ENCODE measurements at places on chromosomes 3 and 15.
A peak's percentile ranks its signal among the peaks of the same experiment; 100 is the strongest.

DNA sequence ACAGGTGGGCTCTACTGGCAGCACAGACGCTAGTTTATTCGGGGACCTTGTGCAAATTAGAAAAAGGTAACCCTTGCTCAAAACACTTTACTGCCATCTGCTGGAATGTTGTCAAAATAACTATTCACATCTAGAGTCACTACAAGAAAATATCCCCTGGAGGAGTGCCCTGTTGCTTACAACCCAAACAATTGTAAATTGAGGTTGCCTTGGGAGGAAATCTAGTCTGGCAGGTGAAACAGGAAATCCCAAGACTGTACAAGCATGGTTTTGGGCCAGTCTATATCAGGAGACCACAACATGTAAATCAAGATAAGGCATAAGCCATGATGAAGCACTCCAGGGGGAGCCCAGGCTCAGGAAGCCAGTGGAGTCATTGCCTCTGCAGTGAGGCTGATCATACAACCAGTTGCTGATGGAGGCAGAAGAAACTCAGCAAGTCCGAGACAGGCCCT, 136.8 kb upstream of the ACP3 start:
- H3K36me3 ChIP-seq, result no peaks in the 10 kb centered on the region
- no peaks in the 10 kb centered on the region for H3K27me3 ChIP-seq
- DNase-seq, result peak; percentile 45

DNA sequence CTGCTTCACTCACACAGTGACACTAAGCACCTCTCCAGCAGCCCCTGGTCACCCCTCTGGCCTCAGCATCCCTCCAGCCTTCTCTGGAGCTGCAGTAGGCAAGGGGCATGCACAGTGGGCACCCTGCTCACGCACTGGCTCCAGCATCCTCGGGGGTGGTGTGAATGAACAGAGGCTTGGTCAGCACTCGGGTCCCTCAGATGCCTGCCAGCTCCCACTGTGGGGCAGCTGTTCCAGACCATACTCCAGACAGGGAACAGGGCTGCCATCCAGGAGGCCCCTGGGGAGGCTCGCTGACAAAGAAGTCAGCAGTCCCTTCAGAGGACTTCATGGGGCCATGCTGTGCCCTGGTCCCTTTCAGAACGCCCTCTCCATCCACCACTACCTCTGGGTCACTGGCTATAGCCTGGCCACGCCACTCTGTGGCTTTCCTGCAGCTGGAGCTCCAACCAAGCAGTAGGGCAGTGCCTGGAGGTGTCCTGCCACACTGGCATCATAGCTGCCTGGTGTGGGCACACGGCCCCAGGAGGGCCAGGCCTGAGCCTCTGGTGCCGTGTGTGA, 26.3 kb downstream of the ALS2CL start:
- no peak overlapping the region for H3K4me3 ChIP-seq
- no peak for DNase-seq
- H3K27me3 ChIP-seq, result no peaks in the 10 kb centered on the region
- no peak overlapping the region for H3K27ac ChIP-seq

DNA sequence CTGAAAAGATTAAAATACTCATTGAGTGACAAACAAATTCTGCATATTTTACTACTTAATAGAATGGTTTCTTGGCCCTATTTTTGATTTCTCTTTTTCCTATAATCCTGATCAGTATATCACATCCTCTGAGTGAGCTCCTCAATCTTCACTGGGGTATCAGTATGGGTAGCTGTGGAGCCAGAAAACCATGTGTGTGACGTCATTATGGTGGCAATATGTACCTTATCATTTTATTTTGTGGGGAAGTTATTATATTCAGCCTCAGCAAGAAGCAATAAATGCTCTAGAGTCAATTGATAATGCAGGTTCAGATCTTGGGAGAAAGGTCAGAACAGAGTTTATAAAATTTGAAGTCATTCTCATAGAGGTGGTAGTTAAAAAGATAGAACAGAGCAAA, 1135.7 kb upstream of the CADM2 start:
- H3K36me3 ChIP-seq, result no peaks in the 10 kb centered on the region
- H3K27ac ChIP-seq, result no peak overlapping the region
- no peak for DNase-seq

- H3K27me3 ChIP-seq, result no peaks in the 10 kb centered on the region
- H3K27ac ChIP-seq, result no peak overlapping the region
- DNase-seq, result peak; percentile 4
- H3K36me3 ChIP-seq, result no peaks in the 10 kb centered on the region
These were observed 441.2 kb downstream of the FHIT start for GRCh38 chr3:60809857-60810610.

GRCh38 chr15:50057905-50058639, 61.0 kb downstream of the ATP8B4 start:
- no peaks in the 10 kb centered on the region for H3K36me3 ChIP-seq
- no peak overlapping the region for H3K27ac ChIP-seq

Measured in PC-9 (cell line).